ENCODE measurements at places on chromosomes 5 and 9.
A peak's percentile ranks its signal among the peaks of the same experiment; 100 is the strongest.

GRCh38 chr9:74742792-74743730, 144.7 kb downstream of the TRPM6 start:
- peak; percentile 6 for DNase-seq

- peak; percentile 30 for DNase-seq
Measured at GRCh38 chr9:113963017-113963620, 87.0 kb downstream of the ZNF618 start.

GRCh38 chr5:147921136-147921535, 14.8 kb upstream of the C5orf46 start:
- DNase-seq, result no peak

DNA sequence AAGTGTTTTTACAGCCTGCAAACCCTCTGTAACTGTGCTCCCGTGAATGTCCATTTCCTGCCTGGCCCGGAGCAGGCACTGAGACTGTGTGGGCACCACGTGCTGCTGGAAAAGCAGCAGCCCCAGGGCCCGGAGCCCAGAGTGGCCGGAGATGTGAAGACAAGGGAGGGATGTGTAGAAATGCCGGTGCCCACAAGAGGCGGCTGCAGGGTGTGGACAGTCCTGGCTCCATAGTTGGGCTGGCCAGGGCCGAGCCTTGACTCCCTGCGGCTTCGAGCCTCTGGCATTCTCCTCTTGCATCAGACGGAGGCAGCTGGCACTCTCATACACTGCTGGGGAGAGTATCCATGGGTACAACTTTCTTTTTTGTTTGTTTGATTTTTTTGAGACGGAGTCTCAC, 13.2 kb upstream of the GFPT2 start:
- DNase-seq, result no peak

- no peak for DNase-seq
Measured at GRCh38 chr9:135865531-135865930, 41.8 kb downstream of the CAMSAP1 start.

DNA sequence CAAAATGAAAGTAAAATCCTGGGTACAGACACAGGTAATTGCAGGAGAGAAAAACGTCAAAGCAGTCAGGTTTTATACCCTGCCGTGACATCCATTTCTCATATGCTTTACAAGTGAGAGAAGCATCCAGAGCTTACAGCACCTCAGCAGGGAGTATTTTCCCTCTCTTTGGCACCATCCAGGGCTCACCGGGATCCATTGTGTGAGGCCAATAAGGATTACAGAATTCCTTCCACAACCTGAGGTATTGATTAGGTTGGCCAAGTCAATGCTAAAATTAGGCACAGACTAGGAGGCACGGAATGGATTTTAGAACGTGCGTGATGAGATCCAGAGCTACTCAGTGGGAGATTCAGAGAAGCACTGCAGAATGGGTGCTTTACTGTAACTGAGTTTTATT, 296.6 kb downstream of the FBXL7 start:
- no peak for DNase-seq

DNA sequence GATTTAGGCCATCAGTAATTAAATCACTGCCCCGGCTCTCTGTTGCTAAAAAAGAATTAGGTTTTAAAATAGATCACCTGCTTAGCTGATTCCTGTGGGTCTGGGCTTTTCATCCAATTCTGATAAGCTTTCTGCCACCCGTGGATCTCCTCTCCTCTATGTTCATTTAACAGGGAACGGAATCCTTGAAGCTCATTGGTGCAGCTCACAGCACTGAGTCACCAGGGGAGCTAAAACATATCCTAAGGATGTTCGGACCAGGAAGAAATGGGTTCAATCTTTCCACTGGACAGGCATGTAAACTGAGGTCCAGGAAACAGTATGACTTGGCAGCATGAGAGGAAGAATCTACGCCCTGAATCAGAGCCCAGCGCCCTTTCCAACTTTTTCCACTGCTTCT, 267.1 kb upstream of the GRIA1 start:
- no peak for DNase-seq

GRCh38 chr5:132491368-132492364, 1.1 kb upstream of the IRF1 start:
- DNase-seq, result no peak

DNA sequence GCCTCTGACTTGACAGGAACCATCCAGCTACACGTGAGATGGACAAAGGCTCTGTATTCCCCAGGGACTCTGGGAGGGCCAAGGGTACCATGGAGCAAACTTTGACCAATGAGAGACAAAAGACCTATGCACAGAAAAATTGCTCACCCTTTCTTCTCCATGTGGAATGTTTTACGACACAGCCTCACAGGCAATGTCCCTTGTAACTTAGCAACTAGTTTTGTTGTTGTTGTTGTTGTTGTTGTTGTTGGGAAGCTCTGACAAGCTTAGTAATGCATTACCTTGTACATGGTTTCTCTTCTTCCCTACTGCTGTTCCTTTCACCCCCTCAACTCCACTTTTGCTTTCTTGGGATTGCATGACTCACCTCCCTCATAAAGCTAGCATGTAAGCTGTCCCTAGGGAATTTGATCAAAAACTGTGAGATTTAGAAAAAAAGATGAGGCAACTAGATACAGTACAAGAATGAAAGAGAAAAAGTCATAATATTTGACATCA, 550.9 kb downstream of the RAB3C start:
- DNase-seq, result no peak

- DNase-seq, result no peak
Measured at GRCh38 chr5:133792024-133792423, 176.4 kb downstream of the C5orf15 start.

DNA sequence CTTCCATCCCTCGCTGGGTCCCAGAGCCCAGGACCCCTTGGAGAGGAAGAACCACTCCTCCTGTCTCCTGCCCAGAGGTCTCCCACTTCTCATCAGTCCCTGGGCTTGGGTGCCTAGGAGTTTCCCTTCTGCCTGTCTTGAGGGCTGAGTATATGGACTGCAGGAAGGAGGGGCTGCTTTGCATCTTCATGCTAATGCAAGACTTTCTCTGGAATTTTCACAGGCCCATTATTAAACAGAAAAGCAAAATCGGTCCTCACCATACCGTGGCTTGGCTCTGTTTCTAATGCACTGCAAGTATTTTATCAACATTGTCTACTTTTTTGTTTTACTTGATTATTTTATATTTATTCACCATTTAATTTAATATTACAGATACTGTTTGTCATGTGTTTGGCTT, 34.5 kb downstream of the TRIO start:
- no peak for DNase-seq

DNA sequence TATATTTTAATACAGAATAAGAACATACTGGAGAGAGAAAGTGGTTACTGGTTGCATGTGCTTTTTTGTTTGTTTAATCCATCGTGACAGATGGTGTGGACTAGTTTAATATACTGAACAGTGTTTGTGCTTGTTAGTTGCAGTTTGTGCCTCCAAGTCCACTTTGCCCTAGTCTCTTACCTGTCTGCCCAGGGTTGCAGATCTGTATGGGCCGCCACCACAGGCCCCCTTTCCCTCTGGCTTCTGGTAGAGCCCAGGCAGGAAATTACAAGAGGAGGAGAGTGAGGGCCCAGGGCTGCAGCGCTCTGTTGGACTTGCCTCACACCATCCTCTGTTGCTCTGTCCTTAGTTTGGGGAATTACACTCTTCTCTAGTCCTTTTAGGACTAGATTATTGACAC, 166.4 kb downstream of the KDM4C start:
- DNase-seq, result no peak

GRCh38 chr5:120504057-120504456, 40.0 kb downstream of the PRR16 start:
- no peak for DNase-seq

GRCh38 chr5:127772531-127772930, 69.3 kb downstream of the CCDC192 start:
- no peak for DNase-seq

DNA sequence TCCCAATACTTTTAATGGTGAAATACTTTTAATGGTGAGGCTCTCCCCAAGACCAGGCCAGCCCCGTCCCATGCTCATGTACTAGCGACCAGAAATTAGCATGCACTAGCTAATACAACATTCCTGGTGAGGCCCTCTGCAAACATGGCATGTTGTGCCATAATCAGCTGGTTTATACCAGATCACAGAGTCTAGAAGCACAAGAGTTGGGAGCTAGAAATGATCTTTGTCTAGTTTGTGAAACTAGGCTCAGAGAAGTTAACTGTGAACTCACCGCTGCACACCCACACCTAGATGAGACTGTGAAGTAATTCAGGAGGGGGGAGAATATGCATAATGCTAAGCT, 37.4 kb downstream of the MTMR12 start:
- DNase-seq, result no peak

GRCh38 chr5:32223972-32224609, 50.0 kb upstream of the GOLPH3 start:
- no peak for DNase-seq

DNA sequence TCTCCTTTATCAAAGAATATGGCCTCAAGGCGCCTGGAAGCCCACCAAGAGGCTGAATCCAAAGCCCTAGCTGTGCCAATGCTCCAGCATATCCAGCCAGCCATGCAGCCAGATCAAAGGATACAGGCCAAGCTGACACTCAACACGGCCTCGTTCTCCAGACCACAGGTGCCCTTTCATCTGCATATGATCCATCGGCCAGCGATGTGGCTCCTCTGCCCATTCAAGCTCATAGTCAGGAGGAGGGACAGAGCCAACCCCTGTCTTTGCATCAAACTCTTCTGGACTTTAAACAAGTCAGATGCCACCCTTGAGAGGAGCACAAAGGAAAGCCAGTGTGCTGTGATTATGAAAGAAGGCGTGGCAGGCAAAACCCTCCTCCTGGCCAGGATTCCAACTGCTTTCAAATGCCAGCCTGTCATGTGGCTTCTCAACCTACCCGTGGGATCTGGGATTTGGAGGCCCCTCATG, 42.5 kb downstream of the ADAM19 start:
- DNase-seq, result no peak

DNA sequence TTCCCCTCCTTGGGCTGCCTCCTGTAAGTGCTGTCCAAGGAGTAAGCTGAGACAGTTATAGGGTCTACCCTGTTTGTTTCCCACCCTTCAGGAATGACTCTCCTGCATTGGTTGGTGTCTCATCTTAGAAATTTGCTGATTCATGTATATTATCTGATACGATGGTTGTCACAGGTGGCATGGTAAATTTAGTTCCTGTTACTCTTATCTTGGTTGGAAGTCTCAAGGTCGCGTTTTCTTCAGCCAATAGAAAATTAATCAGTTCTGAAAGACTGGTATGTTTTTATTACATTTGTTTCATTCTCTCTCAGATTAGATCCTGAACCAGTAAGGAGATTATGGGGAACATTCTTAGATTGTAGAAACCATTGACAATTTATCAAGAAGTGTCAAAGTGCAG, 42.7 kb downstream of the SCGB3A1 start:
- DNase-seq, result no peak

DNA sequence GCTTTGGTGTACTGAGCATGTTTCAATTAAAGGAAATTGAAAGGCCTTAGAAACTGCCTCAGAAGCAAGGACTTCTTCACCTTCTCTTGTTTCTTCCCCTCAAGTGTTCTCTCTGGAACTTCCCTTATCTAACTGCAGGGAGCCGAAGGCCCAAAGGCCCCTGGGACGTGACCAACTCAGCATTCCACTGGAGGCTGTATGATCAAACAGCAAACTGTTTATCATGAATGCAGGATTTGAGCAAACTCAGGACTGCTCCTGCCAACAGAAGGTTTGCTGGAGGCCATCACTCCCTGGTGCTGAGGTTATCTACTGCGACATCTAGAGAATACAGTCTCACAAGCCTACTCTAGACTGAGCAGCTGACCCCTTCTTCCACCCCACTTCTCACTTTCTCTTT, 4.8 kb upstream of the CDH10 start:
- no peak for DNase-seq

DNA sequence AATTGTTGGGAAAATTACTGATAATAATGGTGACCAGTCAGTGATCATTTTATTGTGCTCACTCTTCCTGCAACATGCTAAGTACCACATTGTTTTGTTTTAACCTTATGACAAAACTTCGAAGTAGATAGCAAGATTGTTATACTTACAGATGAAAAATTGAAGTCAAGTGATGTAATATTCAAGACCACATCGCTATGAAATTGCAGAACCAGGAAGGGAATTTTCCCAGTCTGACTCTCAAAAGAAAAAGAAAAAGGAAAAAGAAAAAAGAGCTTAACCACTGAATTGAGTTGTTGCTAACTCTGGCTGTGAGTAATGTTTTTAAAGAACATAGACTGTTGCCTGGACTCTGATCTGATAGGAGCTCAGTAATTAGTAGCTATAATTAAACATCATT, 170.6 kb upstream of the HAPLN1 start:
- DNase-seq, result no peak

- no peak for DNase-seq
Measured at GRCh38 chr9:92666236-92666635, 3.7 kb downstream of the IPPK start.

- no peak for DNase-seq
Measured at GRCh38 chr5:112549127-112549526, 130.1 kb upstream of the EPB41L4A start.

- DNase-seq, result no peak
Measured at GRCh38 chr5:127994087-127994660, 89.4 kb upstream of the SLC12A2 start.

GRCh38 chr5:65722575-65723403, 784 bp downstream of the NLN start:
- no peak for DNase-seq

- DNase-seq, result no peak
Measured at GRCh38 chr5:126984632-126985031, 45.7 kb downstream of the MARCHF3 start.

DNA sequence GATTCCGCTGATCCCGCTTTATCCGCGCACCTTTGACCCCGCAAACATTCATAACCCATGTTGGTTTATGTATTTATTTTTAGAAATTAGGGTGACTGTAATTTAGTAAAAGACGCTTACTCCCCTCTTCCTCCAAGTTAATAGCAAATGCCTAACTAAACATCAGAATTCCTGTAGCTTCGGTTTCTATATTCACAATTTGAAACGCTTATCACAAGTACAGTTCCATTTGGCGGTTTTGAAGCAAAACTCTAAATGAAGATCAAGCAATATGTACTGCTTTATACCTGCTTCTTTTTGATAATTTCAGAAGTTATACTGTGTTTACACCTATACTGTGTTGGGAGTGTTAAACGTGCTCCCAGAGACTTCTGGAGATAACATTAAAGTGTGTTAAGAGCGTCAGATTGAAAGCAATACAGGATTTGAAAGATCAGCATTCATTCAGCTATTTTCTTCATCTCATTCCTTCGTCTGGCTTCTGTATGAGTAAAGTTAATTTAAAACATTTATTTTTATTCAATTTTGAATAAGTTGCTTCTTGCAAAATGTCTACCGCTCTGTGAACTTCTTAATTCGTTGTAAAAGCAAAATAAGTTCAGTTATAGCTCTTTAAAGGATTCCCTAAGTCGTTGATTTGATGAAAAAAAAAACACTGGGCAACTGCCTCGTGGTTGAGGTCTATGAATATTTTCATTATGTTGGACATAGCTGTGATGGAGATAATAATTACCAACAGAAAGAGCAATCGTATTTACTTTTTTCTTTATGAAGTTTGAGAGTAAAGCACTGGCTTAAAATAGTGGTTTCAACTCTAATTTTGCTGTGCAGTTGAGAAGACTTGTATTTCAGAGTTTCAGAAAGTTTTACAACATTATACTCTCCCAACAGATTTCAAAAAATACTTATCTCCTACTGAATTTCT, 2.5 kb downstream of the PRDM6 start:
- DNase-seq, result no peak
